ENCODE measurements at places on chromosomes 3 and 15. TPM values are rescaled to one million over a fixed set of nuclear protein-coding genes. Genes with fewer than 3 reads are reported as not detected.

Gene SERPINI2
- total RNA-seq, result not detected

Gene SLC12A1
- 0.68 TPM for total RNA-seq

Gene GOLGA8T
- total RNA-seq, result not detected

Gene TOMM70
- 22.5 TPM for total RNA-seq

Gene PARP6
- 49.9 TPM for total RNA-seq

Gene TM4SF18
- 1.9 TPM for total RNA-seq

Gene GOLGA8G
- total RNA-seq, result not detected

- no peak for DNase-seq
Measured at GRCh38 chr3:112976001-112976400, 1.1 kb upstream of the CD200R1 start.

GRCh38 chr15:56053046-56053400, 59.6 kb upstream of the NEDD4 start:
- DNase-seq, result no peak

GRCh38 chr15:101464999-101465669, 24.4 kb downstream of the PCSK6 start:
- no peak for DNase-seq

GRCh38 chr15:69059557-69059943, 45.1 kb downstream of the NOX5 start:
- no peak for DNase-seq

- peak; percentile 28 for DNase-seq
Measured at GRCh38 chr3:72887705-72888545, at the start of gene GXYLT2. Gene GXYLT2 (plus strand): TSS chr3:72888046. CDS start chr3:72888234, 188 bp downstream.

DNA sequence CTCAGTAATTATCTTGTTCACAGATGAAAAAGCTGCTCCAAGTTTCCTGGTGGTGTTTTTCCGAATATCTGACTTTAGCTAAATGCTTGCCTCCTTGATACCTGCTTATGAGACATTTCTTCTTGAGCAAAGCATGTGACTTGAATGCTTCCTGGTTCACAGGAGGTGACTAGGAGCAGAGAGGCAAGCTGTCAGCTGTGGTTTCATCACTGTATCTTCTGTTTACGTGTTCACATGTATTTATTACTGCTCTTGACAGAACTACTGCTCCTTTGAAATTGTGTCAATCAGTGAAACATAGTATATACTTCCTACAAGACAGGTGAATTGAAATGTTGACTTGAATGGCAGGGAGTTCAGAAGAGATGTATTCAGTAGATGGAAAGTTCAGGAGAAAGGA, 8.9 kb upstream of the SPPL2A start:
- no peak for DNase-seq

Data from thoracic aorta (tissue), 2 donors.